ENCODE measurements at places on chromosomes 12 and 14.

- DNase-seq = no peak
These were observed 21.8 kb upstream of the BCDIN3D start for GRCh38 chr12:49864798-49865090.

GRCh38 chr14:99792551-99793212 is 531 bp upstream of the EML1 start:
- DNase-seq = no peak

DNA sequence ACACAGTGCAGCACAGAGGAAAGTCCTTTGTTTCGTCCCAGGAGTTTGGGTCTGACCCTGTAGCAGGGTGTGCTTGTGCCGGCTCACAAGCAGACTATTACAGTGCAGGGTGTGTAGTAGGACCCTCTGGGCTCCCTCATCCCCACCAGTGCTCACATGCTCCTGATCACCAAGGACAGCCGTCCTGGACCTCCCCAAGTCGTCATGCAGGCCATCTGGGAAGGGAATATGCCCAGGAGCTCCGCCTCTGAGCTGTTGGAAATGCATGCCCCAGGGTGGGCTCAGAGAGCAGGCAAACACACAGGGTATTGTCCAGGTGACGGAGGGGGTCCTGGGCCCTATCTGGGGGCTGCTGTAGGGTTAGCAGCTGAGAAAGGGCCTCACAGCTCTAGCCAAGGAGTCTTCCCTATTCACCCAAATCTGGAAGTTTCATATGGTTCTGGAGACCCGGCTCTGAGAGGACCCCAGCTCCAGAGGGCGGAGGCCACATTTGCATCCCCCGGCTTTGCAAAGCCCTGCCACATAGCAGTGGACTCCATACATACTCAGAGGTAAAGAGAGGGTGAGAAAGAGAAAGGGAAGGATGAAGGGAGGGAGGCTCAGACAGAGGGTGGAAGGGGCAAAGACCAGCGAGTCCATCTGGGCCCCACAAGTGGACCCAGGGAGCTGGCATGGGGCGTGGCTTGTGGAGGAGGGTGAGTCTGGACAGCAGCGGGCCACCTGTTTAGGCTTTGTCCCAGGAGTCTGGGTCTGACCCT is 53.5 kb upstream of the PPP2R5C start:
- no peak for DNase-seq

DNA sequence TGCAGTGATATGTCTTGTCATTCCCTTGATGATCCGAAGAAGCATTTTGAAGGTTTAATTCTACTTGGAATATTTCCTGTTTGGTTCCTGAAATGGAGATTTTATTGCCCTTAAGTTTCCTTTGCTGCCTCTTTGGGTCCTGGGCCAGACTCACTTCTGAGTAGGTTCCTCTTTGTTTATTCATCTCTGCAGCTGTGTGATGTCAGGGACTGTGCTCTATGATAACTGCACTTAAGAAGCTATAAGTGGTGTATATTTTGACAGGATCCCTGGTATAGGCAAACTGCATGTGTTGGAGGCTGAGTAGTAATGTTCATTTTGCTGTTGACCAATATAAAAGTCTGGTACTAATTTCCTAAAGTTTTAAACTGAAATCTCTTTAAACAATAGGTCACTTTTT is at the start of gene KLRC4:
Gene KLRC4, minus strand, starts transcription at position 366 of the 400 bp plus-strand sequence. Its CDS starts 182 bp downstream, at position 184.
- peak; percentile 8 for DNase-seq

DNA sequence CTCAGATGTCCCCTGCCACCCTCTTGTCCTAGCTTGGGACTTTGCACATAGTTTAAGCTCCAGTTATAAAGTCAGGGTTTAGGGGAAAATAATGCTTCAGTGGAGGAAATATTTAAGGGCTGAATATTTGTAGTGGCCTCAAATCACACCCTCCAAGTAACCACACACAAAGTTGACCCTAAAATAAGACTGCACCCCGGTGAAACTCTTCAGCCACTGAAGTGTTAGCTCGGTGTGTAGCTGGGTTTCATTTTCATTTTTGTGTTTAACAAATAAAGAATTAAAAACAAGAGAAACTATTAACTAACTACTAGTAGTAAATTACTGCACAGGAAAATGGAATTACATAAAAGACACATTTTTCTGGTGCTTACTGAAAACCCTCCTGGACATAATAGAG is 14.8 kb upstream of the BCL11B start:
- no peak for DNase-seq

Measured in fibroblast of the conjunctiva (primary cell).